Suprapubic skin (tissue), 4 donors: ENCODE measurements at places on chromosomes 1 and 21. TPM values are rescaled to one million over a fixed set of nuclear protein-coding genes. Genes with fewer than 3 reads are reported as not detected.
A peak's percentile ranks its signal among the peaks of the same experiment; 100 is the strongest.

- H3K4me3 ChIP-seq = no peak overlapping the region
- peaks cover 17% of the 10 kb centered on the region for H3K27me3 ChIP-seq
- H3K27ac ChIP-seq = no peak overlapping the region
- H3K4me1 ChIP-seq = peaks cover 17% of the 10 kb centered on the region
- H3K36me3 ChIP-seq = no peaks in the 10 kb centered on the region
These were observed 35.4 kb upstream of the AGPAT3 start for GRCh38 chr21:43829575-43830119.

DNA sequence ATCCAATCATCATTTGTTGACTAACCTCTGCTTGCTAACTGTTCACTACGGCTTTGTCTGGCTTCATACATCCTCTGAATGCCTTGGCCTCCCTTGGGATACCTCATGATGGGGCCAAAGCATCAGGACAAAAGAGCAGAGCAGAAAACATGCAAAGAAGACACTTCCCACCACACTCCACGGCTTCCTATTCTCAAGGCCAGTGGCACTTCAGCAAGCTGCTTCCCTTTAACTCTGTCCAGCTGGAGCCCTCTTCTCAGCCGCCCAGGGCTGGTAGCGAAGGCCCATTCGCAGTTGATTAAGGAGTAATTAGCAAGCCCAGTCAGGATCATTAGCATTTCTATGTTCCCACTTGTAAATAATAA, 224.3 kb upstream of the FGGY start:
- H3K4me3 ChIP-seq = no peak overlapping the region
- no peaks in the 10 kb centered on the region for H3K27me3 ChIP-seq
- H3K4me1 ChIP-seq = peaks cover 9% of the 10 kb centered on the region
- no peaks in the 10 kb centered on the region for H3K36me3 ChIP-seq
- no peak overlapping the region for H3K27ac ChIP-seq
- DNase-seq = no peak

- peak overlapping the region; percentile 34 for H3K4me3 ChIP-seq
- no peak for DNase-seq
- H3K27ac ChIP-seq = no peak overlapping the region
- peaks cover 28% of the 10 kb centered on the region for H3K4me1 ChIP-seq
- no peaks in the 10 kb centered on the region for H3K27me3 ChIP-seq
These were observed 2.4 kb downstream of the ELF3 start for GRCh38 chr1:202012544-202013478.

DNA sequence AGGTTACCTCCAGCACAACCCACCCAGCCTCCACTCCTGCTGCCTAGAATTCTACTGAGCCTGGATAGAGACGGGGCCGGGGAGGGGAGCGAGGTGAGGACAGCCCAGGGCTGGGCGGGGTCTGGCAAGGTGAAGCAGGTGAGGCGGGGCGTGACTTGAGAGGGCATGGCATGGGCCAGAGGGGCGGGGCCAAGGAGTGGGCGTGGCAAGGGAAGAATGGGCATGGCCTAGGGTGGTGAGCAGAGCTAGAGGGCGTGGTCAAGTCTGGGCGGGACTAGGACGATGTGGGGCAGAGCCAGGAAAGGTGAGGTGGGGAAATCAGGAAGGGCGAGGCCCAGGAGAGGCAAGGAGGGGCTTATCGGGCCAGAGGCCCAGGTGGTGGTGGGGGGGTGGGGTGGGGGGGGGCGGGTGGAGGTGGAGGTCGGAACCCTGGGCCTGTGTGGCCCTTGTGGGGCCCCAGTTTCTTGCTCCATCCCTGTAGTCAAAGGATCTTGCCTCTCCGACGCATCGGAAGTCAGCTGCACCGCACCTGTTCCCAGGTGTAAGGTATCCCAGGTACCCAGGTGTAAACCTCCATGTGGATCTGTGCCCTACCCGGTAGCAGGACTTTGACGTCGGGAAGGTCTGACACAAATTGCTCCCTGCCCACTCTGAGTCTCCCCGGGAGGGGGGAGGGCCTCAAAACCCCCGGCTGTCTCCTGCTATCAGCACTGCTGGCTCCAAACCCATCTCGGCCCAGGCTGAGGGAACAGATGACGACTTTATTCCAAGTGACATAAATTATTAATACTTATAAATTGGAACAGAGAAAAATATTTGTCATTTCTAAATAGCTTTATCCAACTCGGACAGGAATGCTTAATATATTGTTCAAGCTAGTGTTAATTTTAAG, 32.9 kb upstream of the UTS2 start:
- DNase-seq = peak; percentile 78
- no peaks in the 10 kb centered on the region for H3K36me3 ChIP-seq
- H3K4me1 ChIP-seq = no peaks in the 10 kb centered on the region
- H3K4me3 ChIP-seq = peak overlapping the region; percentile 1
- H3K27ac ChIP-seq = no peak overlapping the region
- peaks cover 5% of the 10 kb centered on the region for H3K27me3 ChIP-seq

DNA sequence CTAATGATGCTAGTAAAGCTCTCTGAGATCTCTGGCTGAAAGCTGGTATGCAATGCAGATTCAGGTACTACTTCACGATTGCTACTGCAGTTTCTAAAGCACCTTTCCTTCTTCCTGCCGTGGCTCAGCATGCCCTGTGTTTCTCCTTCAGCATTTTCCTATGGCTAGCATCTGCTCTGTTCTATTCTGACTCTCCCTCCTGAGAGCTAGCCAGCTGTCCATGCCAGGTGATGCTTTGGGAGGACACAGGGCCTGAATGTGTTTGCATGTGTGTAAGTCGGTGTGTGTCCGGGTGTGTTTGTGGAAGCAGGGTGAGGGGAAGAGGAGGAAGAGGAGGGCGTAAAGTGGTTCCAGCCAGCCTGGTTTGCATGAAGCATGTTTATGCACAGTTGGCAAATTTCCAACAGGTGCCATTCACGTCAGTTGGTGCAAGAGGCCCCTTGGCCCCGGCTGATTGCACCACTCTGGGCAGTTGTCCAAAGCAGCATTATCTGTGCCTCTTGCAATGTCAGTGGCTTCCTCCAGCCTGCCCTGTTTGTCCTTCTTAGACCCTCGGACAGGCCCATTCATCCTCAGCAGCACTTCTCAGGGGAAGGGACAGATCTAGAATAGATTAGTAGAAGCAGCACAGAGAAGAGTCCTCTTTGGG, 433.3 kb downstream of the DISC1 start:
- H3K27me3 ChIP-seq = no peaks in the 10 kb centered on the region
- H3K36me3 ChIP-seq = no peaks in the 10 kb centered on the region
- no peak overlapping the region for H3K4me3 ChIP-seq
- no peaks in the 10 kb centered on the region for H3K4me1 ChIP-seq

DNA sequence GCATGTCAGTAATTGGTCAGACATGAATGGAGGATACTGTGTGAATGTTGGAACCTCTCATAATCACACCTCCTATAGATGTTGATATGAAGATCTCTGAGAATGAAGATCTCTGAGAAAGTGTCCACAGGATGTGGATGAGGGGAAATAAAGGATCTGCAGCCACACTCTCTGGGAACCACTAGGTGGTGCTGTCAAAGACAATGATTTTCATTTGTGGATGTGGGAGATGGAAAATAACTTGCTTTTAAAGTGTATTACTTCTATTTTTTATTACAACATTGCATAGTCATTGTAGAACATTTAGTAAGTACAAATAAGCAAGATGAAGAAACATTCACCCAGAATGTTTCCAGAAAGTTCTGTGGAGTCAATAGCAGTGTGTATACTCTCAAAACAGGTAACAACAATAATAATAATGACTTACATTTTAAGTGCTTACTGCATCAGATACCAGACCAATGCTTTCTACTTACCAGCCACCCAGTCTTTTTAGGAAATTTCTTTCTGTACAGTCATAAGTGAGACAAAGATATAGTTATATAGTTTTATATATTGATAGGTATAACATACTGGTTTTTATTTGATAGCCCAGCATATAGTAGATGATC, 128.2 kb downstream of the ATG4C start:
- no peak for DNase-seq
- no peak overlapping the region for H3K27ac ChIP-seq
- no peaks in the 10 kb centered on the region for H3K4me1 ChIP-seq
- no peak overlapping the region for H3K4me3 ChIP-seq
- H3K36me3 ChIP-seq = no peaks in the 10 kb centered on the region

- no peaks in the 10 kb centered on the region for H3K36me3 ChIP-seq
- no peak for DNase-seq
- H3K27ac ChIP-seq = no peak overlapping the region
These were observed 8.5 kb upstream of the CNIH4 start for GRCh38 chr1:224348137-224348536.

DNA sequence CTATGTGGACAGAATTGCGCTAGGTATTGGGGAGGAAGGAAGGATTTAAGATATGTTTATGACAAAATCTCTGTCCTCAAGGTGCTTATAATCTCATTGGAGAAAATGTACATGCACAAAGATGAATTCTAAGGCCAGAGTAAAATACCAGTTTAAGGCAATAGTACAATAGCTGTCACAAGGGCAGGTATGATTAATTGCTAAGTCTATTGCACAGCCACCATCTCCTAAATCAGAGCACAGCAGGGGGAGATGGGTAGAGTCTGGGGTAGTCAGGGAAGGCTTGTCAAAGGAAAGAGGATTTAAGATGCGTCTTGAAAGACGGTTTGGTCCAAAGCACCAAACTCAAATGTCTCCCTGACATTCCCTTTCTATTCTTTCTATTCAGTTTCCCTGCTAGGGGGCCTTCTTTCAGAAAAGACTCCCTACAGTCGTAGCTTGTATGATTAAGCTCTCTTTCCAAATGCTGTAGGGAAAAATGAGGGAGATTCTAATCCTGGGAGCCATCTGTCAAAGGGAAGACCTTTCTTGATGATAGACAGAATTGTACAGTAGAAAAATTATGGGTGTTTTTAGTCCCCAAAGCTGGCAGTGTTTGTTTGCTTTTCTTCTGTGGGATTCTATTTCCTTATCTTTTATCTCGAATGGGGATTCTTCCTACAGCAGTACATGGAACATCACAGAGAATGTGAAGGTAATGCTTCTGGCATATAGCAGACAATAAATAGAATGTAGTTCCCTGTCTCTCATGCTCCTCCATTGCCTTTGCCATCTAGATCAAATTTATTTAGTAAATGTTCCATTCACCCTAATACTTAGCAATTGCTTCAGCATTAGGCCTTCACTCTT, 107.6 kb upstream of the NFIA start:
- DNase-seq = no peak
- no peak overlapping the region for H3K27ac ChIP-seq
- H3K36me3 ChIP-seq = no peaks in the 10 kb centered on the region
- H3K4me3 ChIP-seq = no peak overlapping the region
- H3K4me1 ChIP-seq = peaks cover 14% of the 10 kb centered on the region
- no peaks in the 10 kb centered on the region for H3K27me3 ChIP-seq

- peaks cover 24% of the 10 kb centered on the region for H3K4me1 ChIP-seq
- no peak overlapping the region for H3K27ac ChIP-seq
- DNase-seq = no peak
- H3K27me3 ChIP-seq = peaks cover 3% of the 10 kb centered on the region
- H3K36me3 ChIP-seq = no peaks in the 10 kb centered on the region
These were observed 30.8 kb downstream of the KCNA3 start for GRCh38 chr1:110643879-110644472.

DNA sequence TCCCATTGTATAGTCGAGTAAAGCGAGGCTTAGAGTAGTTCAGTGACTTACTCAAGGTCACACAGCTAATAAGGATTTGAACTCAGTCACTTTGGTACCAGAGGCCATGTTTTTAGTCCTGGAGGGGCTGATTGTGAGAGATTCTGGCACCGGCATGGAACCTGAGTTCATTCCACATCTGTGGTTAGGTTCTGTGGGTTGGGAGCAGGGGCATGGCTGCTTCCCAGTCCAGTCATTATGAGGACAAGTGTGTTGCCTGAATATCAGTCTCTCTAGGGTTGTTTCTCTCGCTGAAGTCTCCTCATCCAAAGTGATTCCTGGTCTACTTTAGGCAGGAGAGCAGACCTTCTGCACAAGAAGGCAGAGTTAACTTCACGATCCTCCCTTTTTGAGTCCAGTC, 90.6 kb downstream of the C1orf94 start:
- H3K4me1 ChIP-seq = no peaks in the 10 kb centered on the region
- no peak overlapping the region for H3K4me3 ChIP-seq
- no peaks in the 10 kb centered on the region for H3K36me3 ChIP-seq
- no peak overlapping the region for H3K27ac ChIP-seq
- H3K27me3 ChIP-seq = peaks cover 42% of the 10 kb centered on the region

DNA sequence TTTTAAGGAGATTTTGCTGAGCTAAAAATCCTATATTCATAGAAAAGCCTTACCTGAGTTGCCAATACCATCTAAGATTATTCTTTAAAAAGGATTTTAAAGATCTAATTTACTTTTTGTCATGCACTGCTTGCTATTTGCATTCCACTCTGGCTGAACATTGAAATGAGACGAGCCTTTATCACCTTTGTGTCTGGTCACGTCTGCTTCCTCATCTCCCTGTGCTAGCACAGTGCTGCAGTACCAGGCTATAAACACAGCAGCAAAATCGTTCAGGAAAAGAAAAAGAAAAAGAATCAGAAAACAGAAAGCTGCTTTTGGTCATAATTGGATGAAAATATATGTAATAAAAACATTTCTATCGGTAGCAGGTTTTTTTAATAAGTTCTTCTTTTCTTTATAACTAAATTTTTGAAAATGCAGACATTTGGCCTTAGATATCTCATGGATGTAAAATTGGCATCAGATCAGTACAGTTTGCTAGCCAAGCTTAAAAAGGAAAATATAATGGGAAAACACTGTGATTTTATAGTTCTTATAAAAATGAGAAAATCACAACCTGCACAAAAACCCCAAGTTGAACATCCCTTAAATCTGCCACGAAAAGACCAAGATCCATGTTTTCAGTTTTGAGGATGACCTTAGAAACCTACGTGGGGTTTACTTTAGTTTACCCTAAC, 735.7 kb upstream of the CXADR start:
- no peaks in the 10 kb centered on the region for H3K36me3 ChIP-seq
- no peak overlapping the region for H3K4me3 ChIP-seq
- H3K4me1 ChIP-seq = no peaks in the 10 kb centered on the region
- DNase-seq = no peak
- no peaks in the 10 kb centered on the region for H3K27me3 ChIP-seq

- no peak overlapping the region for H3K27ac ChIP-seq
- no peaks in the 10 kb centered on the region for H3K27me3 ChIP-seq
- no peaks in the 10 kb centered on the region for H3K36me3 ChIP-seq
- no peaks in the 10 kb centered on the region for H3K4me1 ChIP-seq
These were observed 28.0 kb downstream of the MCOLN2 start for GRCh38 chr1:84968865-84969264.

GRCh38 chr1:92126088-92126487, 45.9 kb downstream of the BTBD8 start:
- DNase-seq = no peak
- H3K36me3 ChIP-seq = peaks cover 3% of the 10 kb centered on the region
- H3K27ac ChIP-seq = no peak overlapping the region
- no peaks in the 10 kb centered on the region for H3K27me3 ChIP-seq
- no peak overlapping the region for H3K4me3 ChIP-seq

Gene C1orf185
- not detected for total RNA-seq

Gene MCM3AP
- total RNA-seq = 79.8 TPM

Gene SNX7
- 14.6 TPM for total RNA-seq

Gene YARS1
- 52.4 TPM for total RNA-seq

Gene FCGR2B
- 9.1 TPM for total RNA-seq
